NCI-H460 (cell line): ENCODE measurements at places on chromosomes 7 and 10. TPM values are rescaled to one million over a fixed set of nuclear protein-coding genes. Genes with fewer than 3 reads are reported as not detected.

GRCh38 chr10:1610986-1611770 lies 126.1 kb downstream of the ADARB2 start:
- no peak for DNase-seq

The RET gene
- total RNA-seq: 0.02 TPM in 1 of 2 replicates, not detected in the other

The STEAP1B gene
- 5.1 and 5.4 TPM in 2 replicates for total RNA-seq

DNA sequence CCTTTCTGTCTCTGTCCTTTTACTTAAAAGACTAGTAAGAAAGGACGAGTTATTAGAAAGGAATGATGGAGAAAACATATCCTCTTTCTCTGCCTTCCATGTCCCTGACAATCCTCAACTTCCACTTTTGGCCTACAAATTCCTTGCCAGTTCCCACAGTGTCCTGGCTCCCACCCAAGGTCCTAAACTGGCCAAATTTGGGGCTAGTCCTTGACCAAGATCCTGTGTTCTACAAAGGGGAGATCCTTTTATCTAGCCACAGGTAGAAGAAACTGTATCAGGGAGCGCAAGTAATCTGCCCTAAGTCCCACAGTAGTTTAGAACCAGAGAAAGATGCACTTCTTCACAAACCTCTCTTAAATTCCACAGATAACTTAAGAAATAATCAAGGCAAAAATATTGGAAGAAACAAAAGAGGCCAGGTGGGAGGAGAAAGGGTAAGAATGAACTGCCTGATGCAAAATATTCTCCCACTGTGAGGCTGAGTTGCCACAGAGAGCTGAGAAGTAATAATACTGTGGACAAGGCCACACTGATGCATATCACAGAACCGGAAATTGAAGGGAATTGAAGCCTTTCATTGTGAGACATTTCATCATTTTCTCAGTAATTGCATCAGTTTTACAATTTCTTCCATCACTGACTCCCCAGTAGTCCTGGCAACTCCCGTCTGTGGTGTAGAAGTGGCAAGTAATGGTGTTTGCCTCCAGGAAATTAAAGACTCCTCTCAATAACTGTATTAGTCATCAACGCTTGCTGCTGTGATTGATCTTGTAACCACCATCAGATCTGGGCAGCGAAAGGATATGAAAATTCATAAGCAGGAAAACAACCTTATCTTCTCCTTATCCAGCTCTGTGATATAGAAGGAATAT lies 47.2 kb downstream of the DNAJC12 start:
- peak; percentile 55 for DNase-seq

DNA sequence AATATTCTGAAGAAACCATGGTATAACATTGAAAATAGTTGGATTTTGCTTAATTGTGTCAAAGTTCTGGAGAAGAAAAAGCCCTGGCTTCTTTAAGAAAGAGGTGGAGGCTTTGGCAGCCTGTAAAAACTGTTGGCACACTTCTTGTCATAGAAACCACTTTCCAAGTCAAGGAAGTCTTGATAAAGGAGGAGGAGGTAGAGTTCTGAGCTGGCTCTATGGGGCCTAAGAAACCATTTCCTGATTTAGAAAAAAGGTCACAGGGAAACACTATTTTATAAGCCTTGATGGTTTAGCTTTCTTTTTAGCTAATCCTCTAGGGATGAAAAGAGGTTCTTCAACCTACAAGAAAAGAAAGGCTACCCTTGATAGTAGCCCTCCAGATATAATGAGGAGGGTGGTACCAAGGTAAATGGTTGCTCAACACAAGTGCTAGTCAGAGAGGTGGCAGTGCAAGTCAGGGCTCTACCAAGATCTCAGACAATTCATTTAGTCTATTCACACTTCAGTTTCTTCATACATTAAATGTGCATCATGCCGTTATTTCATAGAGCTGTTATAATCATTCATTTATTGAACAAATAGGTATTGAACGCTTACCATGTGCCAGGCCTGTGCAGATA lies 346.9 kb downstream of the RNLS start:
- no peak for DNase-seq

- no peak for DNase-seq
Observed at GRCh38 chr10:10598297-10598696, 419.4 kb upstream of the CELF2 start.

GRCh38 chr7:130789436-130789835 lies 55.4 kb upstream of the KLF14 start:
- DNase-seq: no peak

DNA sequence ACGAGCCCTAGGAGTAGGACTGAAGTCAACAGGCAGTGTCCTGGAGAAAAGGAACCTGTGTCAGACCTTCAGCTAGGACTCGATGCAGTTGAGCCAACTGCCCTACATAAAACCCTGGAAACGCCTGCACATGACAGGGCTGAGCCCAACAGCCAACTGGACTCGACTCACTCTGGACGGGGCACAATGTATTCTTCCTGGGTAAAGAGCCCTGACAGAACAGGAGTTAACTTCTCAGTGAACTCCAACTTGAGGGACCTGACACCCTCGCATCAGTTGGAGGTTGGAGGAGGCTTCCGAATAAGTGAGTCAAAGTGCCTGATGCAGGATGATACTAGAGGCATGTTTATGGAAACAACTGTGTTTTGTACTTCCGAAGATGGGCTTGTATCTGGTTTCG lies 93.5 kb downstream of the KMT2E start:
- DNase-seq: no peak
